ENCODE measurements at places on chromosomes 5 and 9.

DNA sequence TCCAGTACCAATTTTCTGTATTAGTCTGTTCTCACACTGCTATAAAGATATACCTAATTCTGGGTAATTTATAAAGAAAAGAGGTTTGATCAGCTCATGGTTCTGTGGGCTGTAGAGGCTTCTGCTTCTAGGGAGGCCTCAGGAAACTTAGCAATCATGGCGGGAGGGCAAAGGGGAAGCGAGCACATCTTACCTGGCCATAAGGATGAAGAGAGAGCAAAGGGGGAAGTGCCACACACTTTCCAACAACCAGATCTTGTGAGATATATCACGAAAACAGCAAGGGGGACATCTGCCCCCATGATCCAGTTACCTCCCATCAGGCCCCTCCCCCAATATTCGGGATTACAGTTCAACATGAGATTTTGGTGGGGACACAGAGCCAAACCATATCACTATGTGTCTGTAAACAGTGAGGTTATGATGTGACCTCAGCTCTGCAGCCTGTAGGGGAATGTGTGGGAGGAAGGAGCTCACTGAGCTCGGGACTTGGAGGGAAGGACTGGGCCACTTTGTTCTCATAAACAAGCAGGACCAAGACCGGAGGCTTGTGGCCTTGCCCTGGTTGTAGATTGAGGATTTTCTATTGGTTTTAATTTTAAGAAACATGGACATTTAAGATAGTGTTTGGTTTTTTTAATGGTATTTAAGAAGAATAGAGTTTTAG is 85.2 kb downstream of the EHMT1 start:
- no peak for DNase-seq

GRCh38 chr9:137820161-137820855 is 57.3 kb upstream of the CACNA1B start:
- DNase-seq: no peak

GRCh38 chr5:43039471-43040286 is 440 bp downstream of the ANXA2R start:
- peak; percentile 37 for DNase-seq

DNA sequence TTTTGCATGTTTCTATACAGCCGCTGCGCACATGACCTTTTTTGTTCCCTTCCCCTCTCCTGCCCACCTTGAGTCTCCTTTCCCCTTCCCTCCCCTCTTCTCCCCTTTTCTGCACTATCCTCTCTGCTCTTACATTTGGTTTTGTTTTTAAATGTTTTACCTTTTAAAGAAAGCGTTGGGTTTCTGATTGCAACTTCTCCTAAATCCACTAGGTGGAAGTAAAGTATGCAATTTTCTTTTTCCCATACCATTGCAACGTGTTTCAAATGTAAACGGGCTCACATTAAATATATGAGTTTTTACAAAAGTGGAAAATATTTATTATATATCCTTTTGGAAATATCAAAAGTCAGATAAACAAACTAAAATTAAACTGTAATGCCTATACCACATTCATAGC is 500.9 kb downstream of the DIRAS2 start:
- DNase-seq: no peak

DNA sequence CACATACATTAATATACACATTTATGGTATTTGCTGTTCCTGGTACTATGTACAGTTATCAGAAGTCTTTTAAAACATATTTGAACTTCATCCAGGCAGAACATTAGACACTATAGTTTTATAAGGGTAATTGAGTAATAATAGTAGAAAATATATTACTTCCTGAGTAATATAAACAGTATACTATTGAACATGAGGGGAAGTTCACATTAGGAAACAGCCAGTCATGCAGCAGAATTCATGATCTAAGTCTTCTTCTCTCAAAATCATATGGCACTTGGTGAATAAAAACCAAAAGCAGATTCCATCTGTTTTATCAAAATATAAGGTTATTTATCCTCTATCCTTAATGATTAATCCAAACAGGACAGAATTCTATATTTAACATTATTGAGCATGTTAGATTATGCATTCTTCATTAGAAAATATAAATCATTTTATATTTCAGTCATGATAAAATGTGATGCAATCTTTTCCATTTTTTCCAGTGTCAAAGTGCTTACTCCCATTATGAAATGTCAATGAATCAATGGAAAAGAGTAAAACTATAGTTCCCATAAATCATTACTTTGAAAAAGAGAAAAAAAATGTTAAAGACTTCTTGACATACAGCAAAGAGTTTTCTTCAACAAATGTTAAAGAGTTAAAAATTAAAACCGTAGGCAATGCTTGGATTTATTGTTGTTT is 584.3 kb upstream of the TUSC1 start:
- DNase-seq: no peak

- no peak for DNase-seq
Measured at GRCh38 chr5:91179018-91179417, 204.1 kb downstream of the ARRDC3 start.

DNA sequence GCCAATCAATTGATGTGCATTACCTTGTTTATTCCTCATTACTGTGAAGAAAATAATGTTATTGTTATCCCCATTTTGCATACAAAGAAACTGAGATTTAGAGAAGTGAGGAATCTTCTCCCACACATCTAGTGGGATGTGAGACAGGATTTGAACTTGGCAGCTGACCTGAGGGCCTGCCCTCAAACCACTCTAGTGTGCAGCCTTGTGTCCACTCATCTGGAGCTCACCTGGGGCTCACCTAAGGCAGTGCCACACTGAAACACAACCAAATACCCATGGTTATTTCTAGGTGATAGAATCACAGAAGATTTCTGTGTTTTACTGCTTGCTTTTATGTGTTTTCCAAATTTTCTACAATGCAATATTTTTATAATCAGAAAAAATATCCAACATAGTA is 94.7 kb upstream of the SAP30L start:
- no peak for DNase-seq

DNA sequence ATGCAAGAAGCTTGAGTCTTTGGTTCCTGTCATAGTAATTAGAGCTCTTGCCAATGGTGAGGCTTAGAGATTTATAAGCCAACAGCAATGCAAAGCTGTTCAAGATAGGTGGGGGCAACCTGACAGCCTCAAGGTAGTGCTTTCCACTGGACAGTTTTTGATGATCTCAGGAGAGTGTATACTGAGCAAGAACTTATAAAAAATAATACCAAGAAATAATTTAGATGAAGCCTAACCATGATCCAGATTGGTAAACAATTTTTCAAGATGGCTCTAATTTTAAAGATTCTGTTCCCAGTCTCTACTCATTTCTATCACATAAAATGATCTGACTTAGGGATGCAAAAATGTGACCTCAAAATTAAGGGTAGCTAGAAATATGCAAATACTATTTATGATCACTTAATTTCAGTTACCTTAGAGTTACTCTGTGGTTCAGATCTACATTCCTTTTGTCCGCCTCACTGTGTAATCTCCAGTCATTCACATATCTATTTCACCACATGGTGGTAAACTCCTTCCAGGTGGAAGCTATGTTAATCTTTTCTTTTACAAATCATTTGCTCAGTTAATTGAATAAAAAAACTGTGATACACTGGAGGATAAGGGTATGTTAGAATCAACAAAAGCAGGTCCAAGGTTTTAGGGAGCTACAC is 1228.0 kb upstream of the C9orf72 start:
- no peak for DNase-seq

DNA sequence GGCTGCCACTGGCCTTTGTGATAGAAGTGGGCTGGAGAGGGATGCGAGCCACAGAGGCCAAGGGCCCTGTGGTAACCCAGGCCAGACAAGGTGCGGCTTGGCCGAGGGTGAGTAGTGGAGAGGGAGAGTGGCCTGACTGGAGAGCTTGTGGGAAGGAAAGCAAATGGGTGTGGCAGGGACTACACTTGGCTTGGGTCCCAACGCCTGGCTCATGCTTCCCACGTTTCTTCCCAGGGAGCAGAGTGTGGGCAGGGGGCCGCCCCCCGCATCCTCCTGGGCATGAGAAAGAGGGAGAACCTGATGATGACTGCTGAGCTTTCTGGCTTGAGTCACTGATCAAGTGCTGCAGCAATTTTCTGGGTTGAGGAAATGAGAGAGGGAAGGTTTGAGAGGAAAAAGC is 95.7 kb downstream of the ANKH start:
- DNase-seq: no peak

- no peak for DNase-seq
Measured at GRCh38 chr9:32502464-32502863, 23.5 kb downstream of the RIGI start.

DNA sequence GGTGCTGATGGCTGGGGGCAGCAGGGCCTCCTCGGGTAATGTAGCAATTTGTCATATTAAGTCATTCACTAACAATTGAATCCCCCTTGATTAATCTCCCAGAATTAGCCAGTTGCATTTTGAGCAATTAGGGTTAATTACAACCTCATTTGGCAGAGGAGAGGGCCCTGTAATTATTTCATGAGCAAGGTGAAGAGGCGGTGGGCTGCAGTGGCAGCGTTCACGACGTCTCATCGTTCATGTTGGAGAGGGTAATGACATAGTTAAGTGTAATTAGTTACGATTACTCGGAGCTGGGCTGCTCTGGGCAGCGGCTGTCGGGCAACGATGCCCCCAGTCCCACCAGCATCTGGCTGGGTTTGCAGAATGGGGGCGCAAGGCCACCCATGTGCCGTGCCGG is 46.0 kb downstream of the NEK6 start:
- no peak for DNase-seq

DNA sequence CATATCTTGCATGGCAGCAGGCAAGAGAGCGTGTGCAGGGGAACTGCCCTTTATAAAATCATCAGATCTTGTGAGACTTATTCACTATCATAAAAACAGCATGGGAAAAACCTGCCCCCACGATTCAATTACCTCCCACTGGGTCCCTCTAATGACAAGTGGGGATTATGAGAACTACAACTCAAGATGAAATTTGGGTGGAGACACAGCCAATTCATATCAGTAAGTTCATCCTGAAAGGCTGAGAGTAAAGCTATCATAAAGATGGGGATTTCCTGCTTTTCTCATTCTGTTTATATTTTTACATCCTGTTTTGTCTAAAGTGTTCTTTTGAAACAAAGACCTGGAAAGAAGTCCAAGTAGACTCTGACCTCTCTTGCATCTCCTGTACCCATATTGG is 28.9 kb upstream of the IL33 start:
- no peak for DNase-seq

- no peak for DNase-seq
Measured at GRCh38 chr9:93128715-93129224, 5.3 kb downstream of the NINJ1 start.

- DNase-seq: no peak
Measured at GRCh38 chr5:60504342-60504741, 195.6 kb downstream of the DEPDC1B start.

- no peak for DNase-seq
Measured at GRCh38 chr9:78314953-78315870, 18.3 kb downstream of the PSAT1 start.

GRCh38 chr5:171336521-171337209 is 27.6 kb downstream of the TLX3 start:
- no peak for DNase-seq

DNA sequence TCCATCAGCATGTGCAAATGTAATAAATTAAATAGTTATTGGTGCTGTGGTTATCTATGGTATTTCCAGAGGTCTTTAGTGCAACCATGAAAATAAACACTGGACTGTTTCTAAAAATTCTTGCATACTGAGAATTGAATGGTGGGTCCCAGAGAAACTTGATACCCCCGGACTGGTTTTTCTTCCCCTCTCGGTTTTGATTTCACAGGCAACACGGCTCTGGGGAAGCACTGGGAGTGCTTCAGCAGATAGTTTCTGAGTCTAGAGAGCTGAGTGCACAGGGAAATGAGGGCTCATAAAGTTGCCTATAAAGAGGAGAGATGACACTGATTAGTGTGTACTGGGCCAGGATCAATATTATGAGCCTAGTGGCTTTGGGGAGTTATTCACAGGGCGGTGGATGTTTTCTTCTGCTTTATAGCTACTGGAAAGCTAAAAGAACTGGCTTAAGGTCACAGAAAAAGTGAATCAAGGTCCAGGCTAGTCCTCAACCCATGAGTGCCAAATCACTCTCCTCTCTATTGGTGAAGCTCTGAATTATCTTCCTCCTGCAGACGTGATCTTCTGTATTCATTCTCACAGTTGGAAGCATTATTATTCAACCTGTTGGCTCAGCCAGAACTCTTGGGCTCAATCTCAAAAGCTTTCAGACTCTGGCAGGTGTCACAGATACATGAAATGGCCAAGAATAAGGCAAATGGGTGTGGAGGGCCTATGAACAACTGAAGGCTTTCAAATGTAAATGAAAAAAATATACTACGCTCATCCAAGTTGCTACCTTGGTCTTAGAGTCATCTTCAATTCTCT is 170.2 kb upstream of the HMHB1 start:
- no peak for DNase-seq

GRCh38 chr5:175590471-175590881 is 67.4 kb upstream of the HRH2 start:
- DNase-seq: no peak

Data from stimulated activated CD8-positive, alpha-beta memory T cell treated with anti-CD3 and anti-CD28 coated beads, Interleukin-4, amount 100 ng/mL, for 24 hours (primary cell).